CD4-positive, alpha-beta T cell treated with Interleukin-4 for 1 hour (primary cell): ENCODE measurements at places on chromosomes 5 and 9.
A peak's percentile ranks its signal among the peaks of the same experiment; 100 is the strongest.

DNA sequence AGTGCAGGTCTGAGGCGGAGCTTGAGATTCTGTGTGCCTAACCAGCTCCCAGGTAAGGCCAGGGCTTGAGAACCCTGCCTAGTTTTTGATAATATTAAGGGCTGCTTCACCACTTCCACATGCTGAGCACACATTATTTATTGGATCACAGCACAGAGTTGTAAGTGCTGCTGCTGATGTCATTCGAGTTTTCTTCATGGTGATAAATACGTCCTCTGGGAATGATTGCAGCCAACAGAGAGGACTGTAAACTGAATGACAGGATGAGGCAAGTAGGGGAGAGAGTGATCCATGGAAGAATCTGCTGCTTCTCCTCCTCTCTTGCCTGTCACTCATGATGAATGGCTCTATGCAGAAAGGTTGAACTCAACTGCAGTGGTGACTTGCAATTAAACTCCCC lies 77.9 kb upstream of the VPS13A start:
- no peak for DNase-seq

GRCh38 chr5:90915393-90915792 lies 356.8 kb downstream of the ADGRV1 start:
- no peak for DNase-seq

DNA sequence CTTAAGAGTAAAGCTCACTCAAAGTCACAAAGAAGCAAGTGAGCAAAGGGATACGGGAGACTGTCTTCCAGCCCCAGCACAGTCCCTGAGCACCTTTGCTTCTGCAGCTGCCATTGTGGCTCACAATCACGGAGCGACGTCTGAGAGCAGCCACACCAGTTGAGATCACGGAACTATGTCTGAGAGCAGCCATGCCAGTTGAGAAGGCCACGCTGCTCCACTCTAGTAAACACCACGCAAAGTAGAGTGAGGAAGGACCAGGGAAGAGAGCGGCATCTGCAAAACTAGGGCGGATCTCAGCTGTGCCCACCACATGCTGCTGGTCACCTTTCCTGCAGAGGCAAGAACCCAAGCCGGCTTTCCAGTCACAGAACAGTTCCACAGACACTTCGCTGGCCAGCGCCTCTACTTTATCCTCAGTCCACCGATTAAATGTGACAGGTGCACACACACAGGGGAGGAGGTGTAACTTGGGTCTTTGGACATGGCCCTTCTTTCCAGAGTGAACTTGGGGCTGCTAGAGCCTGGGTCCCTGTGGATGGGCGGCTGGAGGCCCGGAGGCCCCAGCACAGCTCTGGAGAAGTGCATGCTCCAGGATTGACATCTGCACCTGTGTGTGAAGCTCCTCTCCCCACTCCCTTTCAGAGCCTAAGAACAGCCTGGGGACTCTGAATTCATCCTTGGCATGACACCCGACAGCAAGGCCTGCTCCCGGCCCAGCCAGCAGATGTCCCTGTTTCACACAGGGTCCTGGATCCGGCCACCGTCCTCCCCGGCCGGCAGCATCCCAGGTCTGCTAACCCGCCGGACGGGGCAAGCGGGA lies 324.9 kb upstream of the IRX4 start:
- DNase-seq, result no peak

DNA sequence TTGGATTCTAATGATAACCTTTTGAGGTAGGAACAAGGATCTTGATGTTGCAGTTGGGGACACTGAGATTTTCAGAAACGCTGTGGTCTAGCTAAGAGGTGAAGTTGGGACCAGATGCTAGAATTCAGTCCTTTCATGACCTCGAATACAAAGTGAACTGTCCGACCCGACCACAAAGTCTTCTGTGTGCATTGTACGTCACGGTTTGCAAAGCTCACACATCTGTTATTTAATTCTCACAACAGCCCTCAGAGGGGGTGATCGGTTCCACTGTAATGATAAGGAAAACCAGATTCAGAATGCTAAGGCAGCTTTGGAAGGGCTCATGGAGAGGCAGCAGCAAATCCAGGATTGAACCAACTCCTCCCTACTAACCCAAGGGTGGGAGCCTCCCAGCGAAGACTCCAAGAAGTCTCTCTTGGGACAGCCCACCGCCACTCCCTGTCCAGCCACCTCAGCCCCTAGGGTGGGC lies 16.6 kb upstream of the KIF12 start:
- no peak for DNase-seq

- no peak for DNase-seq
Measured at GRCh38 chr5:130923543-130924124, 241.4 kb downstream of the HINT1 start.

DNA sequence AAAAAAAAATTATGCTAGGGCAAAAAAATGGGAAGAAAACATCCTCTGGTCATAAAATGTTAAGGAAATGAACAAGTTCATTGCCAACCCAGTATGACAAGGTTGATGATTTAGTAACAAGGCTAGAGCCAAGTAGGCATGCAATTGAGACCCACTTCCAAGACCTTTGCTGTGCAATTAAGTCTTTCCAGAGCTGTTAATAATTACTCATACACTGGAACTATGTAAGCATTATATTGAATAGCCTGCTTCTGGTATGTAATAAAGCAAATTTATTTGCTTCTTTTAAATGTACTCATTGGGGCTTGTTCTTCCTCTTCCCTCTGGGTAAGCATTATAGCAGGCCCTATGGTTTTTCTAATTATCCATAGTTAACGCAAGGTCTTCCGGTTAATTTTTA lies 32.5 kb upstream of the SNAPC3 start:
- no peak for DNase-seq

GRCh38 chr9:35076848-35077247 lies 2.9 kb downstream of the FANCG start:
- no peak for DNase-seq

DNA sequence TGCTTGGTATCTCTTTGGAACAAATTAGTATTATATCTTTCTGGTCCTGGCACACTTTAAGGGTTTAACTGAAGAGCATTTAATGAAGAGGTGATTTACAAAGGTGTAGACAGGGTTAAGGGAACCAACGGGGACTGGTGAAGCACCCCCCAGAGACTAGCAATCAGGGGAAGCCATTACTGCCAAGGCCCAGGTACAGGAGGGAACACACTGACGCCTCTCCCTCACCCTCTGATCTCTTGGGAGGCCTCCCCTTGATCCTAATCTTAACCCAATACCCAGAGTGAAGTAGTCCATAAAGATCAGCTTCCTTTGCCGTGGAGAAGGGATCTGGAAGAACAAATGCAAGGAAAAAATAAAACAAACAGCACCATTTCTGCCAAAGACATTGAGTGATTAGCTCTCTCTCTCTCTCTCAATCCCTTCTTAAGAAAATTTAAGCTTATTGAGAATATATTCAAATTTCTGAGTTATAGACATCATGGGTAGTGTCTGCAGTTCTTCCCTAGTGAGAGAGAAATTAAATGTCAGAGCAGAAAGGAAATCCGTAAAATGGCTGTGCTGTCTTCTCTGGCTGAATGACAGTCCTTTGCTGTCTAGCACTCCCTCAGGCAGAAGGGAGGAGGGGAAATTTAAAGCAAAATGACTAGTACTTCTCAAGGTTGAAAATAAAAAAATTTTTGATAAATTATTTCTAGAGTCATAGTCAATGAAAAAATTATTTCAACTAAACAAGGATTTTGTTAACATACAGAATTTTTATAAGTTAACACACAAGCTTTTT lies 20.0 kb downstream of the F2R start:
- DNase-seq, result peak; percentile 20

DNA sequence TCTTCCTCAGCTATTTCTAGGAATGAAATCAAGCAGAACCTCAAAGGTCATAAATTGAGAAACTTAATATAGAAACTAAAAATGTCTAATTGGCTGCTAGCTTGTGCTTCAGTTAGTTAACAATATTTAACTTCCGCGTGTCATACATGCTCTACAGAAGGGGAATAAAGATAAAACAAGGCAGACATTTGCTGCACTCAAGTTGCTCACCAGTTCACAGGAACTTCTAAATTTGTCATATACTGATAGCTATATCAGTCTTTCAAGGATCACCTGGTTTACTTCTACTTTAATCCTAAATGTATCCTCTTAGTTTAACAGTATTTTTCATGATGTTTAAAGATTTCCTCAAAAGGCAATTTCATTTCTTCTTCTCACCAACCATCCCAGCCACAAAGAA lies 8.4 kb downstream of the CCNH start:
- no peak for DNase-seq

- peak; percentile 11 for DNase-seq
Measured at GRCh38 chr5:150116667-150117400, 30.5 kb upstream of the CSF1R start.
